Smooth muscle cell of the brain vasculature (primary cell): ENCODE measurements at places on chromosomes 3 and 15.

- DNase-seq = no peak
These were observed 429.5 kb downstream of the ZIC1 start for GRCh38 chr3:147838652-147839051.

DNA sequence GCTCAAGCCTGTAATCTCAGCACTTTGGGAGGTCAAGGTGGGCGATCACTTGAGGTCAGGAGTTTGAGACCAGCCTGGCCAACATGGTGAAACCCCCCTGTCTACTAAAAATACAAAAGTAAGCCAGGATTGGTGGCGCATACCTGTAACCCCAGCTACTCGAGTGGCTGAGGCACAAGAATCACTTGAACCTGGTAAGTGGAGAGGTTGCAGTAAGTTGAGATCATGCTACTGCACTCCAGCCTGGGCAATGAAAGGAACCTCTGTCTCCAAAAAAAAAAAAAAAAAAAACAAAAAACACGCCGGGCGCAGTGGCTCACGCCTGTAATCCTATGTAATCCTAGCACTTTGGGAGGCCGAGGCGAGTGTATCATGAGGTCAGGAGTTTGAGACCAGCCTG is 18.9 kb upstream of the AP4E1 start:
- no peak for DNase-seq

DNA sequence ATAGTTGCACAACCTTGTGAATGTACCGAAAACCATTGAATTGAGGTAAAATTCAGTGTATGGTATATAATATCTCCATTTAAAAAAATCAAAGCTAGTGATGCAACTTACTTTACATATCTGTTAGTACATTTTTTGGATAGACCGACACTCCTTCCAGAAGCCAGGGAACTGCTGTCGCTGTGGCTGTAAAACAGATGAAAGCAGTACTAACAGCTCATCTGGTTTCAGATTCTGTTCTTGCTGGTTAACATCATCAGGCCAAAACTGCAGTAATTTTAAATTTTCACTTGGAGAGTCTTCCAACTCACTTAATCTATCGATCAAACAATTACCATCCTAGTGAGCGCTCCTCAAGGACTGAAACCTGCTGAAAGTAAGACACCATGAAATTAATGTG is 145.1 kb downstream of the LRRC28 start:
- no peak for DNase-seq

DNA sequence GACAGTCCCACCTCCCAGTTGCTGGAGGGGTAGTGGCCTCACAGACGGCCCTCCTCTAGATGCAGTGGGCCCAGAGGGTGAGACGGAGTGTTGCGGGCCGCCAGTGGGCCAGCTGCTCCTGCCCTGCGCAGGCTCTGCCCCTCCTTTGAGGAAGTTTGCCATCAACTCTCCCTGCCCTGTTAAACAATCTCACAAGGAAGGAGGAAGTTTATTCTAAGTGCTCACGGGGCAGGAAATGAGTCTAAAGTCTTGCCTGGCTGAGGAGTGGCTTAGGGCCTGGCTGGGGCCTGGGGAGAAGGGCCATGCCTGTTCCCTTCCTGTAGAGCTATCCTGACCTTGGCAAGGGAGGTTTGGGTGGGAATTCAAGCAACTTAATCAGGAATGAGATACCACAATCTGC is at the start of gene FAM3D:
Gene FAM3D, minus strand, starts transcription at position 92 of the 400 bp plus-strand sequence. CDS start 11,211 bp downstream, outside the sequence.
- DNase-seq = no peak

DNA sequence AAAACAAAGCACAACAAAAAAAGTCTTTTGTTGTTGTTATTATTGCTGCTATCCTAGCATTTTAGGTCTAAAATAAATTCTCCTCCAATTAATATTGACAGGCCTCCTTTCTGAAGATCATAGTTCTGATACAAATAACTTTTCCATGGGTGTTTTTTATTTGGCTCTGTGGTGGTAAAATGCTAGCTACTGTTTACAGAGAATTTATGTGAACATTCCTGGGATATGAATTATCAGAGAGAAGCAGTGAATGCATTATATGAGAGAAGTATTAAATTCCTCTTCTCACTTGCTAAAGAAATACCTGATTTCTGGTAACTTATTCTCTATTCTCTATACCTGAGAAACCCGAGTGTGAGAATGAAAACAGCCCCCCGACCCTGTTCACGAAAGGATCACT is 57.5 kb upstream of the TMCO5A start:
- no peak for DNase-seq

GRCh38 chr15:90674476-90674875 is 42.7 kb upstream of the BLM start:
- DNase-seq = no peak

DNA sequence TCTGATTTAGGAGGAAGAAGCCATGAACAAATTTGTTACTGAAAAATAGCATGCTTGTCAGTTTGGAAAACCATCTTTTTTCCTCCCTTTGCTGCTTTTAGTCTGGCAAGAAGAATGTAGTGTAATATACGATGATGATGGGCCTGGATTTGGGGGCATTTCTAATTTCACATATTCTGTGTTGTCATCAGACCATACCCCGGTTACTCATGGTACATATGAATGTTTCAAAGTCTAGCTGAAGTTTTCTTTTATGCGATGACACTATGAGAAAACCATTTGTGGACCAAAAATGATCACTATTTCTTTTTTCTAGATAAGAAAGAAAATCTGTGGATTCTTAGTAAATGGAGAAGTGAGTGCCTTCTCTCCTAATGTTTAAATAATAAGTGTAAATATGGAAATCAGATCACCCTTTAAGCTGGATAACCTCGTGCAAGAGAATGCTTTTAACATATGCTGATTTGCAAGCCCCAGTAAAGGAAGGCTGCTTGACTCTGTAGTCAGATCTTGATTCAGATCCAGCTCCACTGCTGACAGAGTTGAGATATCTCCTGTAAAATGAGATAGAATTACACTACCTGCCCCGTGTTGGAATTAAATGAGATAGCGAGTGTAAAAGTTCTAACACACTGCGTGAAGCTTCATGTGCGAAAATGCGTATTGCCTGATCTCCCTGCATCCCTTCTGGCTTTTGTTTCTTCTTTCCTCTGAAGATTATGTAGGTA is 3.0 kb downstream of the MEF2A start:
- DNase-seq = no peak

GRCh38 chr15:52005748-52006701 is 13.0 kb upstream of the MAPK6 start:
- no peak for DNase-seq

- no peak for DNase-seq
These were observed 8.4 kb upstream of the PLA1A start for GRCh38 chr3:119589102-119589773.

- DNase-seq = no peak
These were observed 97.2 kb downstream of the SEC22A start for GRCh38 chr3:123298903-123299302.

- DNase-seq = no peak
These were observed 43.6 kb downstream of the SEMA5B start for GRCh38 chr3:122984007-122984406.

GRCh38 chr15:58684751-58685150 is 64.8 kb downstream of the ADAM10 start:
- DNase-seq = no peak

GRCh38 chr3:37876279-37876678 is 14.6 kb downstream of the CTDSPL start:
- DNase-seq = no peak

DNA sequence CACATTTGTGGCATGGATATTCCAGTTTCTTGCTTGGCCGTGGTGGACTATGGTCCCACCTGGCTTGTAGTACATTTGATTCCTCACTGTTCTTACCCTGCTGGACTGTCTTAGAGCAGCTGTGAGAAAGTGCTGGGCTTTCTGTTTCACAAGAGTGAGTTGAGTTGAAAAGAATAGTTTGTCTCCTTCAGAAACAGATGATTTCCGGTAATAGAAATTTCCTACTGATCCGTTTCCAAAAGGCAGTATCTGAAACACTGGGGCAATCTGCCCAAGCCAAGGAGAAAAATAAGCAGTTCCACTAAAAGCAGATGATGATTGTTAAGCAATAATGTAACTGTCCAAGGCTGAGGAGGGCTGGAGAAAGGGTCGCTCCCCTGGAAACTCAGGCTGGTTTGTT is 96.0 kb downstream of the SUCLG2 start:
- DNase-seq = no peak

DNA sequence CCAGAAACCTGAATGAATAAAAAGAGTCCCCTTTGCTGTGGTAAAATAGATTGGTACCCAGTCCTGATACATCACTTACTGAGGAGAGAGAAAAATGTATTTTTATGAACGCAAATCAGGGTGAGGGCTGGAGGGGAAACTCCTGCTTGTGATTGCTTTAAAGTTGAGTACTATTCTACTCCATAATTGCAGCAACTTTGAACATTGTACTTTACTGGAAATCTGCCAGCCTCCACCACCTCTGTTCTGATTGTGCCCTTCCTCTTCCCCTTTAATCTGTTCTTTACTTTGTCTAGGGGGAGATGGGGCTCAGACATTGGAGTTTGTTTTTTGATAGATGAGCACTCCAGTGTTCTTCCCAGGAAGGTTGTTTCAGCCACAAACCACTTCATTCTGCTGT is 81.9 kb downstream of the C3orf38 start:
- no peak for DNase-seq

DNA sequence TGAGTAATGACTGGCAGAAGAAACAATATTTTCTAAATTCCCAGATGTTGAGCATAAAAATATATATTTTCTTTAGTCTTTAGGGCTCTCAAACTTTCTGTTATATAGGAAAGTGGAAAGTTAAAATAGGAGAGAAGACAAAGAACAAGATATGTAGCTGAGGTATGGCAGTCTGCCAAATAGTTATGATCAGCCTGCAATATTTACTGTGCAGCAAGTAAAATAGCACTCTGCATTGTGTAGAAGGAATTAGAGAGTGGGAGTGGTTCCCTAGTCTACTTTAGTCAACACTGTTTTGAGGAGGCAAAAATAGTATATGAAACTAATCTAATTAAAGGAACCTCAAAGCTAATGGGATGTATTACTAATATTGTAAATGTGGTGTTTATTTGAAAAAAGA is 978.1 kb upstream of the ALCAM start:
- DNase-seq = peak; percentile 12

DNA sequence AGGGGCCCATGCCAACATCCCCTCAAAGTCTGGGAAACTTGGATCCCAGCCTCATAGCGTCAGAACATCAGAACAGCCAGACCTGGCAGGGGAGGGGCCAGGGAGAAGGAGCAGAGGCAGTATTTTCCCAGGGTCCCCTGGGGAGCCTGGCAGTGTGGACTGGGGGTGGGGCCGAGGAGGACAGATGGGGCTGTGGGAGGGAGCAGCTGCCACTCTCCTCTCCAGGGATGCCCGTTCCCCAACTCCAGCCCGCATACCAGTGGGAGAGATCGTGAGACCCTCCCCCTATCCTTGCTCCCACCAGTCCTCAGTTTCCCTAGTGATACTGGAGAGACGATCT is 6.5 kb upstream of the DNAJB8 start:
- DNase-seq = no peak

GRCh38 chr15:58309963-58310928 is 121.5 kb upstream of the LIPC start:
- DNase-seq = no peak

DNA sequence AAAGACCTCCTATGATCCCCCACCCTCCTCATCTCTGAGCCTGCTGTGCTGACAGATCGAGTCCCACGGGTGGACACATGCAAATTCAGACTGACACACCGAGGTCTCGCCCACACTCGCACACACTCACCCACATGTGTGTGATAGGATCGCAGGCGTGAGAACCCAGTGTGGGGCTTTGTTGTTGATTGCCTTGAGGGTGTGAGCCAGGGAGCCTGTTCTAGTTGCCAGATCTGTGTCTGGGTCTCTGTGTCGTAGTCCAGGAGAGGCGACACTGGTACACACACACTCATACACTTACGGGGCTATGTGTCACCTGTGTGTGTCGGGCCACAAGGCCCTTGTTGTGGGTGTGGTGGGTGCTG is 2.0 kb downstream of the EPHB3 start:
- DNase-seq = no peak

- DNase-seq = no peak
These were observed 12.1 kb downstream of the NR2C2 start for GRCh38 chr3:14959359-14959943.

- DNase-seq = no peak
These were observed at the start of gene NRG4 for GRCh38 chr15:76011627-76012551. NRG4 (minus strand) TSS chr15:76012424; CDS start chr15:76011230, 1,194 bp downstream.

- DNase-seq = no peak
These were observed 16.3 kb downstream of the BMF start for GRCh38 chr15:40092256-40092978.

GRCh38 chr3:57006179-57006657 is 54.2 kb upstream of the SPATA12 start:
- DNase-seq = no peak

GRCh38 chr15:58842713-58843396 is 71.8 kb downstream of the MINDY2 start:
- DNase-seq = no peak

- no peak for DNase-seq
These were observed 42.1 kb downstream of the SAXO2 start for GRCh38 chr15:82304778-82305090.

DNA sequence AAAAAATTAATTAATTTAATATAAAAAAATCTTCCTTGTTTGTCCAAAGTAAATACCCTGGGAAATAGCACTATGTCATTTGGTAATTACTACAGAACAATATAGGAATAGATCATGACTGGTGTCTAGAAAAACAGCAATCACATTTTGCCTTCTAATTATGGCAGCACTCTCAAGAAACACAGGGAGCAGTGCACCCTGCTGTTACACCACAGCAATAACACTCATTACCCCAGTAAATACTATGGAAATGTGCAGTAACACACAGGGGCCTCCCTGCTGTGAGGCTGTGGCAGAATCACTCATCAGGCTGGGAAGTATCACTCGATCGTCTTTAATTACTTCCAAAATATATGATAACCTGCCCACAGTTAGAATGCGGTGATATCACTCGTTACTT is 646.0 kb downstream of the TUSC7 start:
- DNase-seq = no peak

GRCh38 chr3:10709110-10709781 is 106.8 kb upstream of the SLC6A11 start:
- DNase-seq = no peak

DNA sequence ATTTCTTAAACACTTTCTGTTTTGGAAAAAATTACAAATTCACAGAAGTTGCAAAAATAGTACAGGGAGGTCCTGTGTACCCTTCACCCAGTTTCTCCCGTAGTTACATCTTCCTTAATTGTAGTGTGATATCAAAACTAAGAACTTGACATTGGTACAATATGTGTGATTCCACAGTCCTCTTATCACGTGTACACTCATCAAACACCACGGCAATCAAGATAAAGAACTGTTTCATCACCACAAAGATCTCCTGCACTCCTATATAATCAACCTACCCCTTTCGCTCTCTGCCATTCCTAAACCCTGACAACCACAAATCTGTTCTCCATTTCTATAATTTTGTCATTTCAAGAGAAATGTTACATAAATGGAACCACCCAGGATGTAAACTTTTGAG is 31.4 kb downstream of the POMGNT2 start:
- DNase-seq = no peak
